ENCODE measurements at places on chromosomes 1 and 21. TPM values are rescaled to one million over a fixed set of nuclear protein-coding genes. Genes with fewer than 3 reads are reported as not detected.

The CIART gene
- 15.3 TPM for total RNA-seq

The LRRIQ3 gene
- 0.81 TPM for total RNA-seq

The IFI44L gene
- 7.8 TPM for total RNA-seq

The CDCA8 gene
- not detected for total RNA-seq

The PPIAL4G gene
- 0.28 TPM for total RNA-seq

The CLCA4 gene
- not detected for total RNA-seq

The RSPH1 gene
- 1.2 TPM for total RNA-seq

The KIF21B gene
- 0.81 TPM for total RNA-seq

The UBIAD1 gene
- 9.5 TPM for total RNA-seq

The KIAA1614 gene
- 11.4 TPM for total RNA-seq

The CD5L gene
- not detected for total RNA-seq

- no peak for DNase-seq
Measured at GRCh38 chr1:96559181-96559580, 162.4 kb upstream of the PTBP2 start.

GRCh38 chr1:62362926-62363325 is 43.7 kb upstream of the KANK4 start:
- no peak for DNase-seq

GRCh38 chr1:24912376-24913273 is 17.5 kb downstream of the RUNX3 start:
- no peak for DNase-seq

GRCh38 chr21:36630485-36631206 is 68.3 kb upstream of the SIM2 start:
- DNase-seq, result no peak

GRCh38 chr1:208475449-208475848 is 231.3 kb upstream of the PLXNA2 start:
- peak; percentile 67 for DNase-seq

DNA sequence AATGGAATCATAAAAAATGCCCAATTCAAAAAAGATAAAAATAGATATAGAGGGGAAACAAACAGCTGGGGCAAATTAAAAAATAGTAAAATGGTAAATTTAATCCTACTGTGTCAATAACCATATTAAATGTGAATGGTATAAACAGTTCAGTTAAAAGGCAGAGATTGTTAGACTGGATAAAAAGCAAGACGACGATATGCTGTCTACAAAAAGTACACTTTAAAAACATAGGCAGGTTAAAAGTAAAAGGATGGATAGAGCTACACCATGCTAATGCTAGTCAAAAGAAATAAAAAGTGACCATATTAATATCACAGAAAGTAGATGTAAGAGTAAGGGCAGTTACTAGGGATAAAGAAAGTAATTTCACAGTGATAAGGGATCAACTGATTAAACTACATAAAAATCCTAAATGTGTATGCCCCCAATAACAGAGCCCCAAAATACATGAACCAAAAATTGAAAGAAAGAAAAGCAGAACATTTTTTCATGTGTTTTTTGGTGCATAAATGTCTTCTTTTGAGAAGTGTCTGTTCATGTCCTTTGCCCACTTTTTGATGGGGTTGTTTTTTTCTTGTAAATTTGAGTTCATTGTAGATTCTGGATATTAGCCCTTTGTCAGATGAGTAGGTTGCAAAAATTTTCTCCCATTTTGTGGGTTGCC is 27.4 kb downstream of the MORN1 start:
- no peak for DNase-seq

DNA sequence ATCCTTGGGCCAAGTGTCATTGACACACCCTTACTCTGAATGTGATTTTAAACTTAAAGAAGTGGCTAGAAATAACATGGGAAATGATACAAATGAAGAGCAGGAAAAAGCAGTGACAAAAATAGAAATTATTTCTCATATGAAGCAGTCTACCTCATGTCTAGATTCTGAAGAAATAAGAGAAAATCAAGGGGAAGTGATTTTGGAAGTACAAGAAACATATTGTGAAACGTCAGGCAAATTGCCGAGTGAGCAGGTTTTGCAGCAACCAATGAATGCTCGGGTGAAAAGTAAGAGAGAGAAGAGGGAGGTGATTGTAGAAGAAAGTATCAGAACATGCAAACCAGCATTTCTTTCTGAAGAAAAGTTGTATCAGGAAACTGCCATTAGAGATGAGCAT is 130.7 kb downstream of the MACF1 start:
- no peak for DNase-seq

- no peak for DNase-seq
Measured at GRCh38 chr1:231214918-231215680, 25.9 kb upstream of the GNPAT start.

DNA sequence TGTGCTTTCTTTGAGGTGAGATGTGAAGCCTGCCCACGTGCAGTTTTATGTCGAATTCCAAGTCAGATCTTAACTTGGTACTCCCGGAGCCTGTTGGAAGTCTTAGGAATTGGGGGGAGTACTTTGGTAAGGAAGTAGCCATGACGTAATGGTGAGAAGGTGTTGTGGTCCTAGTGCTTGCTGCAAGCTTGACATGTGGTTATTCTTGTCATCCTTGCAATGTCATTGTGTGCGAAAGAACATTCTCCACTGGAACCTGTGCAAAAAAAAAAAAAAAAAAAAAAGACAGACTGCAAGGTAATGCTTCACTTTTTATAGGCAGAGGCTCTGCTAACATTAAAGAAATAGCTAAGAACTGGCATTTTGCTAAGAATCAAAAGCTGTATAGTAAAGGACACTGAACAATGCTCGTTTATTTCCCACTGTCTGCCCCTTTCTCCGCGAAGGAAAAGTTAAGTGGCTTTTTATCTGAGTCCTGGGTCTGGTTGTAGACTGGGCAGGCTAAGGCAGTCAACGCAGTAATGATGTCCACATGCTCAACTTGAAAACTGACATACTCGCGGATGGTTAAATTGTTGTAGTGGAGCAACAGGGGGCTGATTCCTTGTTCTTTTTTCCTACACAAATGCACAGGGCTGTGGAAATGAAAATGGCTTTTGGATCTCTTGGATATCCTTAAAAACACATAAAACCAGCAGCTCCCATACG is 2.1 kb downstream of the KAZN start:
- DNase-seq, result no peak

DNA sequence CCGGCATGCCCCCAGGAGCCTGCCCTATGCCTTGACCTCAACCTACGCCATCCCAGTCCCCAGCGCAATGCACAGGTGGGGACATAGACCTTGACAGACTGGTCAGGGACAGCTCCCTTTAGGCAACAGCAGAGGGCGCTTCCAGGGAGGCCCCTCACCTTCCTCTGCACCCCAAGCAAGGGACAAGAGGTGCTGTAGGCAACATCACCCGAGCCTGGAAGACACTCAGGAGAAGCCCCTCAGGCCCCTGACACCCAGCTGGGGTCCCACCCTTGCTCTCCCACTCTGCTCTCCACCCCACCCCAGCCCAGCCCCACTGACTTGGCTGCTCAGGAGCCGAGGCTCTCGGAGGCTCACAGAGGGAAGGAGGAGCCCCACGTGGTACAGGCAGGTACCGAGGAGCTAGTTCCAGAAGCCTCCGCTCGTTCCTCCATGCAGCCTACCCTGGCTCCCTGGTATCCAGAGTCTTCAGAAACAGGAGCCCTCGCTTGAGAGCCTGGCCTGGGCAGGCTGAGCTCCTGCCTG is 2.4 kb upstream of the WNT3A start:
- peak; percentile 50 for DNase-seq

DNA sequence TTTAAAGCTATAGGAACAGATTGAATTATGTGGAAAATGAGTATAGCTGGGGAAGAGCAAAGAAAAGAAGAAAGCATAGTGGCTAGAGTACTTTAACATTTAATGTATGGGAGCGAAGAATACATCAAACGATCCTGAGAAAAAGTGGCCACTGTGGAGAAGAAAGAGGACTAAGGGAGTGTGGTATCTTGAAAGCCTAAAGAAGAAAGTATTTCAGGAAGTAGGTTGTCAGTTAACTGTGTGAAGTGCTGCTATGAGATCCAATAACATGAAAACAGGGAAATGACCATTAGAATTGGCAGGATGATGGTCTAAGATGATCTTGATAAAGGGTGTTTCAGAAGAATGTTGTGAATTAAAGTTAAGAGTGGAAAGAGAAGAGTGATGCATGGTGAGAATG is 219.6 kb upstream of the BEND5 start:
- DNase-seq, result no peak

- DNase-seq, result no peak
Measured at GRCh38 chr1:100130552-100131077, 2.1 kb downstream of the SASS6 start.

DNA sequence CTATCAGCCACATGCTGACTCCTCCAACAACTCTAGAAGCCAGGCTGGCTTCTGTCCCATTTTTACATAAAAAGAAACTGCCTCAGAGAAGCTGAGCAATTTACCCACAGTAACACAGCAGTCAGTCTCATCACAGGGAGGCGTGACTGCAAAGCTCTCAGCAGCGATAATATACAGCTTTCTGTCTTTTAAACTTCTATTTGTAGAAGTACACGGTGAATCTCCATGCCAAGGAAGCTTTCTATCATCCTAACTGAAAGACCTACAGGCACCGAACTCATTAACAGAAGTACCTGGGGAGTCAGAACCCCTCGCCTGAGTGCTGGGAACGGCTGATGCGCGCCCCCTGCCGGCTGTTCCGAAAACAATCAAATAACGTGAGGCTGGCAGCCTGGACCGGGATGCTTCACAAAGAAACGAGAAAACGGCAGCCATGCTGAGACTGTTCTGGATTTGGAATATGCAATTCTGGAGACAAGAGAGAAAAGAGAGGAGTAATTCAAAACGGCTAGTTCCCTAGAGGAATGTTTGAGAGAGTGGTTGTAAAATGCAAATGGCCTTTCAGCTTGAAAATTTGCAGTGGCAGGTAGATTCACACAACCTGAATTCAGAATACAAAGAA is 43.5 kb upstream of the RAB4A start:
- peak; percentile 92 for DNase-seq

- DNase-seq, result no peak
Measured at GRCh38 chr1:56491441-56491840, 87.9 kb downstream of the PLPP3 start.

DNA sequence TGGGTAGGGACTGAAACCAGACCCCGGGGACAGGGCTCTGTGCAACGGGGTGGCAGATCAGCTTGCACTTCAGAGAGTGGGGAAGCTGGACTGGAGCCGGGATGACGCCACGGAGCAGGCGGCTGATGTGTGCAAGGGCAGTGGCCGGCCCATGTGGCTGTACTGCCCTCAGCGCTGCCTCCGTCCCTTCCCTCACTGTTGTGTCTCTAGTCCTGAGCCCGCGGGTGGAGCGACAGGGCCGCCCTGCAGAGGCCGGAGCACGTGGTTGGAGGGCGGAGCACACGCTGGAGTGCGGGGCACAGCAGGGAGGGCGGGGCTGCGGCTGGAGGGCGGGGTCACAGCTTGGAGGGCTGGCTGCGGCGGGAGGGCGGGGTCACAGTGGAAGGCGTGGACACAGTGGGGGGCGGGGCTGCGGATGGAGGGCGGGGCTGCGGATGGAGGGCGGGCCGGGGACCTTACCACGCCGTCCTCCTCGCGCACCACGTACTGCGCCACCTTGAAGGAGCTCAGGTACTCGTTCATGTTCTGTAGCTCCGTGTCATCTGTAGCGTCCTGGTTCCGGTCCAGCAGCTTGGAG is 52.4 kb downstream of the CHD5 start:
- DNase-seq, result peak; percentile 65

- DNase-seq, result no peak
Measured at GRCh38 chr1:1042835-1043234, 22.9 kb downstream of the AGRN start.

- DNase-seq, result no peak
Measured at GRCh38 chr1:86714159-86714558, 9.8 kb downstream of the SH3GLB1 start.

DNA sequence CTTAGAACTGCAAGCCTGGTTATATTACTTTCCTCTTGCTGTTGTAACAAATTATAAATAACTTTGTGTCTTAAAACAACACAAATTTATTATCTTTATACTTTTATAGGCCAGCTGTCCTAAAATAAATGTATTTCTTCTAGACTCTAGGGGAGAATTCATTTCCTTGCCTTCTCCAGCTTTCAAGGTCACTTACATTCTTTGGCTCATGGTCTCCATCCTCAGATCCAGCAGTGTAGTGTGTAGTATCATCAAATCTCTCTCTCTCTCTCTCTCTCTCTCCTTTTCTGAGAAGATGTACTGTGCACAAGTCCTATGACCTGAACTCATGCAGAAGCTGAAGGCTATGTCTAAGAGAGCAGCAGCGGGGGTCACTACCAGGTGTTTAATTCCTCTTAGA is 1510.6 kb downstream of the MRPL39 start:
- no peak for DNase-seq

DNA sequence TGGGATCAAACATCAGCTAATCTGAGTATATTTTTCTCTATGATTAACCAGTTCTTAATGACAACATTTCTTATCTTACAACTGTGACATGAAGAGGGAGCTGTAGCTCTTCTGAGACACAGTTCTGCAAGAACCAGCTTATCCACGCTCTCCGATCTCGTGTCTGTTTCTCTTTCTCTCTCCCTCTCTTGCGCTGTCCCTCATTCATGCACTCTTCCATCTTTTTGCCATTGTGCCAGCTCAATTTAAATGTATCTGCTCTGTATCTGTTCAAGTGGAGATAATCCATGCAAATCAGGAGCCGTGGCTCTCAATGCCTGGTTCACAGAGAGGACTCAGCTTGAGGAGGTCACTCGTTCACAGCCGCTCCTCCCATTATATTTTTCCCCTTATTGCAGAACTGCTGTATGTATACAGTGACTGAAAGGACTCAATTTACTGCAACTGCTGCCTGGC is 494.7 kb upstream of the ADGRL2 start:
- DNase-seq, result no peak

DNA sequence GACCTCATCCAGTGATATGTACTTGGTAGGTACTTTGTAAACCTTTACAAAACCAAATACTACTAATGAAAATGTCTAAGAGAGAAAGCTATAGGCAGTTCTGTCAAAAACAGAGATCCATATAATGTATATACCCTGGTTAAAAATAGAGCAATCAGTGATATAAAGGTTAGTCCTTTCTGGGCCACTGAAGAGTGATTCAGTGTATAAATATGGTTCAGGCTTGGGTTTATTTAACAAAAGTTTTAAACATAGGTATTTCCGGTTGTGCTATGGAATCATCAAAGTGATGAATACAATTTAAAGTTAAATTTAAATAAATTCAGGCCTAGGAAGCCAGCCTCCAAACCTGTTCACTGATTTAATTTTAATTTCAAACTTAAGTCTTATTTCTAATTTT is 108.4 kb upstream of the DMRTA2 start:
- DNase-seq, result no peak

- DNase-seq, result no peak
Measured at GRCh38 chr1:62941780-62942179, 157.8 kb downstream of the ATG4C start.

- DNase-seq, result no peak
Measured at GRCh38 chr1:1344655-1345361, 4.4 kb downstream of the DVL1 start.

DNA sequence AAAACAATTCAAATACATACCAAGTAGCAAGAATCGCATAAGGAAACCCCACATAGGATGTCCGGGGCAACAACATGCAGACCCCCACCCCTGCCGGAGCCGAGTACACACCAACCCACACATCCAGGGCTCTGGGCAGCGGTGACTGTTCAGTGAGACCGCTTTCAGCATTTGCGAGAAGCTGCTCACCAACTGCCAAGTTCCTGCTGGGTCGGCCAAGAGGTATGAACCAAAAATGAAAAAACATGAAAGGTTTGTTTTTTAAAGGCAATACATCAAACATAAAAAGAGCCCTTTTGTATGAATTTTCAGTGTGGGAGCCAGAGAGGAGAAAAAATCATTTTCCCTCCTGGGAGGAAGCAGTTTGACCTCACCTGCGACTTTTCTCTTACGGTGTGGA is 92.3 kb downstream of the SIM2 start:
- DNase-seq, result no peak

All from sigmoid colon (tissue), 7 donors.